ENCODE measurements at places on chromosomes 2 and 18. TPM values are rescaled to one million over a fixed set of nuclear protein-coding genes. Genes with fewer than 3 reads are reported as not detected.

DNA sequence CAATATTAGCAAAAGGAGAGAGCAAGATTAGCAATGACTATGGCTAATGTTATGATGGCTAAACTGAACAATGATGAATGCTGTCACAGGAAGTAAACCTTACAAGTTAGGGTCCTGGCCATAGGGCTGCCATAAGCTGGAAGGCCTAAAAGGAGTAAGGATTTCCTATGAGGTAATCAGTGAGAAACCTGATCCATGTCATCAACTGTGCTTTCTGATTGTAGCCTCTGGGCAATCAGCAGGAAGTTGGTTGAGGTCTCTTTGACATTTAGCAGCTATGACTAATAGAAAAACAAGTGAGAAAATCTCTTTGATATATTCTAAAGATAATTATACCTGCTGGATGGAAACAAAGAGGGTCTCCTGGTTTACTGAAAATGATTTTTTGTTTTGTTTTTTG, 193.0 kb downstream of the RAB3GAP1 start:
- no peak for DNase-seq

GRCh38 chr2:64173156-64174135, 29.2 kb upstream of the PELI1 start:
- no peak for DNase-seq

KCTD18 gene
- 16.2 TPM for total RNA-seq

DNA sequence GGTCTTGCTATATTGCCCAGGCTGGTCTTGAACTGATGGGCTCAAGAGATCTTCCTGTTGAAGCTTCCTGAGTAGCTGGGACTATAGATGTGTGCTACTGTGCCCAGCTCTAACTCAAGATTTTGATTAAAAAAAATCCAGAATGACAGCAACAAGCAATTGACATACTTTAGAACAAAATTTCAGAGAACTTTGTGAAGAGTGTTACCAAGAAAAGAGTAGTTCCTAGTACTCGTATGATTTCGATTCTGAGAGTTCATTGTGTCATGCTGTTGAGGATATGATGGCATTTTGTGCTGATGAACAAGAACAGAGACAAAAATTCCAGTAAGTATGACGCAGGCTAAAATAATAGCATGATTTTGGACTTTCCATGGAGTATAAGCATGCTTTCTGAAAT, 90.2 kb upstream of the TWSG1 start:
- DNase-seq, result no peak

DNA sequence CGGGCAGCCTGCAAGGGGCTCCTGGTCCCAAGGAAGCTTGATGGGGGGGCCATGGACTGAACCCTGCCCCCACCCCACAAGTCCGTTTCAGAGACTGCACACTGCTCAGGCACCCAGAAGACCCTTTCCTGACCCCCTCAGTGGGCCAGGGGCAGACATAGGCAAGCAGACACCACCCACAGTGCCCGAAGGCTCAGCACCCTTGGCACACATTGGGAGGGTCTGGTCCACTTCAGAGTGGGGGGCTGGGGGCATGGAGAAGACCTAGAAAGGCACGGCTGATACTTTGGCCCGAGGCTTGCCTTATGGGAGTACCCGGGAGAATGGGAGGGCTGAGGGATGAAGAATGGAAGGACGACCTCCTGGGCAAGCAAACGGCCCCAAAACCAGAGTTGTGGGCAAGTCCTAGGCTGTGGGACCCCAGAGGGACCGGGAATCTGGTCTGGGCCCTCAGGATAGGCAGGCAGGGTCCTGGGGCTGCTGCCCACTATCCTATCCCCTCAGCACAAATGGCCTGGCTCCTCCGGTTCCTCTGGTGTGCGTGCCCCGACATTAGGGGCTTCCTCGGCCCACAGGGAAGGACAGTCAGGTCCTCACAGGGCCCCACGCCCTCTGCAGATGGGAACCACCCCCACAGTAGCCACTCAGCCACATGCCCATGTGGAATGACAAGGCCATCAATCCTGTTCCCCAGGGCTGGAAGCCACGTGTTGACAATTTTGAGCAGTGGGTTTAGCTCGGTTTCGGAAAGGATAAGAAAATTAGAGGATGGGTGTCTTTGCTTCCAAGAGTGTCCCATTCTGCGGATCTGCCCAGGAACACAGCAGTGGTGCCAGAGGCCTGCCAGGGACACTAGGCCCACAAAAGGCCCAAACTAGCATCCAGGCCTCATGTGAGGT, 15.0 kb upstream of the GPC1 start:
- no peak for DNase-seq

WDCP gene
- 21.0 TPM for total RNA-seq

- no peak for DNase-seq
Measured at GRCh38 chr2:45964223-45964841, 312.9 kb downstream of the PRKCE start.

NOL4 gene
- 0.27 TPM for total RNA-seq

- no peak for DNase-seq
Measured at GRCh38 chr18:22683786-22684185, 249.3 kb upstream of the RBBP8 start.

DNA sequence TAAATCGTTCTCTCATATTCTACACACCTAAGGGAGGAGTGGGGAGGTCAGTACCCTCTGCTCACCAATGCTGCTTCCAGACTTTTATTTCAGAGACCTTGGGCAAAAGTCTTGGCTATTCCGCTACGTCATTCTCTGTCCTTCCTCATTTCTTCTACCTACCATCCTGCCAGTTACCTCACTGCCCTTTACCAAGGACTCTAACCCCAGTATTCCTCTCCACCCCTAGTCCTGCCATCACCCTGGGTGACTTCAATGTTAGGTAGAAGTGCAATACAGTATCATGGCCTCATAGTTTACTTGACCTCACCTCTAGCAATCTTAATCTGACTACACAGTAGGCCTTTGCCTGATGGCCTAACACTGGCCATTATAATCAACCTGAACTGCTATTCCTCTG, 27.8 kb downstream of the RTN4 start:
- DNase-seq, result no peak

SPHKAP gene
- not detected for total RNA-seq

DNA sequence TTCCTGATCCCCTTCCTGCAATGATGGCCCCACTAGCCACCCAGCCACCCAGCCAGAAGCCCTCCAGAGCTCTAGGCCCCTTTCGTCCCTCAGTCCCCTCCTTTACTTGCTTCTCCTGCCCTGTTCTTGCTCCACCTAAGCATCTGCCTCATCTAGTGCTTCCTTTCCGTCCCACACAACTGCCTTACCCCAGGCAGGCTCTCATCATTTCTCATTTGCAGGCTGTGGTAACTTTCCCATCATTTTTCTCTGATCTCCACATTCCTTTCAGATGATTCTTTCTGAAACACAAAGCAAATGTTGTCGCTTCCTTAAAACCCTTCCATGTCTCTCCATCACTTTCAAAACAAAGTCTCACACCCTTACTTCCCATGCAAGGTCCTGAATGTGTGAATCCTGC, 459.8 kb downstream of the METTL4 start:
- DNase-seq, result no peak

- no peak for DNase-seq
Measured at GRCh38 chr2:97754690-97755346, 41.4 kb downstream of the ZAP70 start.

DNA sequence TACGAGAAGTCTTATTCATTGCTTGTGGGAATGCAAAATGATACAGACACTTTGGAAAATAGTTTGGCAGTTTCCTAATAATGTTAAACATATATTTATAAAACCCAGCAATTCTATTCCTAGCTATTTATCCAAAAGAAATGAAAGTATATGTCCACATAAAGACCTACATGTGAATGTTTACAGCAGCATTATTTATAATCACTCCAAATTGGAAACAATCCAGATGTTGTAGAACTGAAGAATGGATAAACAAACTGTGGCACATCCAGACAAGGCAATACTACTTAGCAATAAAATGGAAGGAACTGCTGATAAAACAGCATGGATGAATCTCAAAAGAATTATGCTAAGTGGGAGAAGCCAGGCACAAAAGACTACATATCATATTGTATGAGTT, 19.3 kb downstream of the MRPL33 start:
- DNase-seq, result no peak

DNA sequence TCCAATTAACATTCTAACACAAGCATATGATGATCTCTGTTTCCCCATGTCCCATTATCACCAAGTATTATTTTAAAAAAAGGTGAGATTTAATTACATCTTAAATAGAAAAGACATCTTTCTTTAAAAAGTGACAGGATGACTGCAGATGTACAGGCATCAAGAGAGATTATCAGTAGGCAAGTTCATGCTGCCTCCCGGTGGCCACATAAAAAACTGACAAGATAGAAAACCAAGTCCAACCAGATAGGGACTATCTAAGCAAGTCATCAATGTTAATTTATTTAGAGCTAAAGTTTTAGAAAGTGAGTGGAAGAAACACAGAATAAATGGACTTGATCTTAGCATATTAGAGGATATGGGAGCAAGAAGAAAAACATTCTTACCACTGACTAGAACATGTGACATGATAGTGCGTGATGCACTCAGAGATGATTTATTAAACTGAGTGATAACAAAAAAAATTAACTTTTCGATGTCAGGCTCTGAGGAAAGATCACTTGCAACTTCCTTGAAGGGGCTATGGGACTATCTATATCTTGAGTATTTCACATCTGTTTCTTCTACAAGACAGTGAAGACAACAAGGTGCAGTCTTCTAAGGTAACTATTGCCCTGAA, 5.4 kb upstream of the TDRD15 start:
- DNase-seq, result peak; percentile 57

DNA sequence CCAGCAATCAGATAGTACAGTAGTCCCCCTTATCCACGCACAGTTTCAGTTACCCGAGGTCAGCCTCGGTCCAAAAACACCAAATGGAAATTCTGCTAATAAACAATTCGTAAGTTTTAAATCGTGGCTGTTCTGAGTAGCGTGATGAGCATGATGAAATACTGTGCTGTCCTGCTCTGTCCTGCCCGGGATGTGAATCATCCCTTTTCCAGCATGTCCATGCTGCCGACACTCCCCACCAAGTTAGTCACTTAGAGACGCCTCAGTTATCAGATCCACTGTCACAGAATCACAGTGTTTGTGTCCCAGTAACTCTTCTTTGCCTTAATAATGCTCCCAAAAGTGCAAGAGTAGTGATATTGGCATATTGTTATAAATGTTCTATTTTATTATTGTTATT, 62.1 kb downstream of the MEX3C start:
- no peak for DNase-seq

PTPRN gene
- total RNA-seq, result not detected

CHPF gene
- 30.5 TPM for total RNA-seq

DNA sequence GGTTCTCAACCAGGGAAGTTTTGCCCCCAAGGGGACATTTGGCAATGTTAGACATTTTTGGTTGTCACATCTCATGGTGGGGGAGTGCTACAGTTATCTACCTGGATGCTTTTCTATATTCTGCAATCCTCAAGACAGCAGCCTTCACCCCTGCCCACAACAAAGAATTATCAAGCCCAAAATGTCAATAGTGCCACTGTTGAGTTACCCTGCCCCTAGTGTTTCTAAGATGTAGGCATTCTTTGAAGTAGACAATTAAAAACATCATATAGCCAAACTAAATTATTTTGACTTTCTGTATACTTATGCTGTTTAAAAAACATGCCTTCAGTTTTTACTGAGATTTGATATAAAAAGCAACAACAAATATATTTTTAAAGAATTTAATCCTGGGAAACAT, 48.0 kb downstream of the ABI2 start:
- DNase-seq, result no peak

RNU2-63P gene
- total RNA-seq, result 17.9 TPM

REG3A gene
- total RNA-seq, result not detected

DNA sequence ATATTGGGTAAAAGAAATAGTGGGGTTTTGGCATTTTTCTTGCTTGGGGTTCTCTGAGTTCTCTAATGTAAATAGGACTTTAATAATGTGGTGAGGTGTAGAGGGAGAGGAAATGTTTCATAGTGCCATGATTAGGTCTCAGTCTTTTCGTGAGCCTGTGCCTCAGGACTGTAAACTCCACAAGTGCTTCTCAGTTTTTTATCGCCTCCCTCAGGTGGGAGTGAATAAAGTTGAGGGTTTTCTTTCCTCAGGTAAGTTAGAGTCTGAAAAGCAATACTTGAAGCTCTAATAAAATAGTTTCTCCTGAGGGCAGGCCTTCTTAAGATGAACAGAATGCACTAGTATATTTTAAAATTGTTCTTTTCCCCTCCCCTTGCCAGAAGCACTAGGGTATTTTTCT, 243.1 kb upstream of the SETBP1 start:
- DNase-seq, result no peak

- no peak for DNase-seq
Measured at GRCh38 chr2:203016716-203017115, 2.0 kb downstream of the NBEAL1 start.

CCBE1 gene
- total RNA-seq, result 0.85 TPM

TEX44 gene
- total RNA-seq, result not detected

ATP6V1C2 gene
- total RNA-seq, result not detected

ABCG5 gene
- not detected for total RNA-seq

DNA sequence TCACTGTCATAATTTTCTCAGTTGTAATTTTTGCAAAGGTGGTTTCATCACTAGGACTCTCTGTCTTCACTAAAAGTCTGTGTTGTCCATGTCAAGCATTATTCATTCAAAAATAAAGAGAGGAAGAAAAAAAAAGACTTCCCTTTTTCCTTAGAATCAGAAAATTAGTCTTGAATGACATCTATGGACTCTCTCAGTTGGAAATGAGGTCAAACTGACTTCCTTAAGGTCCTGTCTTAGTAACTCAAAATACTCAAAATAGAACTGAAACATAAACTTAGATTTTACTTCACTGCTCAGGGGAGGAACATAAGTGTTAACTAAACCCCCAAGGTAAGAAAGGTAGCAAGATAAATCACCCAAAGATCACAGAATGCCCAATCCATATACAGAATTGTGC, 2.2 kb upstream of the ZNF407 start:
- no peak for DNase-seq

DNA sequence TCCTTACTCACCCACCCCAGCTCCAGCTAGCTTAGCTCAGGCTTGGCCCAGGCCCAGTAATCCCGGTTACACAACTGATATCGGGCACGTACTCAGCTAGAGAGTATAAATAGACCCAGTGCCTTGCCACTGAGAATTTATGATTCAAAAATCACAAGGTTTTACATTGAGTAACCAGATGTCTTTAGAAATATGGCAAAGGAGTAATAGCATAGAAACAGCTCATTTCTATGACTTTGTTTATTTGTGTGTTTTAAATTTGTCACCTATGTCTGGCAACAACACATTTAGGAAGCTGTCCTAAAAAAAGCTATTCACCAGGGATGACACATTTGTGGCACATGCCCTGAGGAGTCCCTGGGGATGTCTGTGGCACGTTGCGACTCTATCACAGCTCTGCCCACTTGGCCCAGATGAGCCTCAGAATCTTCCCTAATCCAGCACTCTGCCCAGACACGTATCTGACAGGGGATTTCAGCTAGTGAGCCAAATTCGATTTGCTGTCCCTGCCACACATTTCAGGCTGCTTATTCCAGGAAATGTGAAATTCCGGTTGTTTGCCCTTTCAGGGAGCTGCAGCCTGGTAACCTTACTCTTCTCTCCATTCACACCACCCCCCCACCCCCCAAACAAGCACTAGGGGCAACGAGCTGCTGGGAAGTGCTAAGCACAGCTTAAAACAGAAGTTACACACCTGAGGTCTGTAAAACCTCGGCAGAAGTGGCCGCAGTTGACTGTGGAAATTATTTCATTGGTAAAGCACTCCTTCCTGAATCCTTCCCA, 85.4 kb upstream of the ZCCHC2 start:
- no peak for DNase-seq

- DNase-seq, result no peak
Measured at GRCh38 chr2:88666576-88666975, 24.9 kb upstream of the RPIA start.
